ENCODE measurements at places on chromosomes 5 and 9. TPM values are rescaled to one million over a fixed set of nuclear protein-coding genes. Genes with fewer than 3 reads are reported as not detected.

DNA sequence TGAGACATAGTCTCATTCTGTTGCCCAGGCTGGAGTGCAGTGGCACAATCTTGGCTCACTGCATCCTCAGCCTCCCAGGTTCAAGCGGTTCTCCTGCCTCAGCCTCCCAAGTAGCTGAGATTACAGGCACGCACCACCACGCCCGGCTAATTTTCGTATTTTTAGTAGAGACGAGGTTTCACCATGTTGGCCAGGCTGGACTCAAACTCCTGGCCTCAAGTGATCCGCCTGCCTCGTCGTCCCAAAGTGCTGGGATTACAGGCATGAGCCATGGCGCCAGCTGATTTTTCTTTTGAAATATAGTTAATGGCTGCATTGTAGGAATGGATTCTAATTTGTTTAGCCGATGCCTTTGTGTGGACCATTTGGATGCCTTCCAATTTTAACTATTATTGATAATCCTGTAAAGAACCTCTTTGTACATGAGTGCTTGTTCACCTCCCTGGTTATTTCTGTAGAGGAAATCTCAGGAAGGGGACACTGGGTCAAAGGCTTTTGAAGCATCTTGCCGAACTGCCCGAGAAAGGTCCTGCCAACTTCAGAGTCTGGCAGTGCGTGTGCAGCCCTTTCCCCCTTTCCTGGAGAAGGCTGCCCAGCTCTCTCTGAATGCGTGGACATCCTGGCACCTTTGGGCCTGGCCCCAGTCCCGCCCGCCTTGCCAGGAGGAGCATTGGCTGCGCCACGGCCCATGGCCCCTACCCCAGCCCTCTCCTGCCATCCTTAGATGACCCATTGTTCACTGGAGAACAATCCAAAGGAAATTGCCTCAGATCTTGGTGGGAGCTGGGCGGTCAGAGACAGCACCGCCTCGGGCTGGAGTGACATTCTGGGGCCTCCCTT, 8.9 kb upstream of the NUP214 start:
- no peaks in the 10 kb centered on the region for H3K4me1 ChIP-seq
- H3K27me3 ChIP-seq: no peaks in the 10 kb centered on the region
- H3K4me3 ChIP-seq: no peak overlapping the region
- no peaks in the 10 kb centered on the region for H3K36me3 ChIP-seq

GRCh38 chr9:79667120-79667519, 95.4 kb downstream of the TLE4 start:
- H3K27me3 ChIP-seq: no peaks in the 10 kb centered on the region
- H3K4me3 ChIP-seq: no peak overlapping the region
- no peak for DNase-seq
- H3K36me3 ChIP-seq: peaks cover 5% of the 10 kb centered on the region

GRCh38 chr5:131999441-132000240, 11.8 kb downstream of the ACSL6 start:
- no peaks in the 10 kb centered on the region for H3K27me3 ChIP-seq
- H3K36me3 ChIP-seq: no peaks in the 10 kb centered on the region
- H3K4me1 ChIP-seq: no peaks in the 10 kb centered on the region
- DNase-seq: no peak

DNA sequence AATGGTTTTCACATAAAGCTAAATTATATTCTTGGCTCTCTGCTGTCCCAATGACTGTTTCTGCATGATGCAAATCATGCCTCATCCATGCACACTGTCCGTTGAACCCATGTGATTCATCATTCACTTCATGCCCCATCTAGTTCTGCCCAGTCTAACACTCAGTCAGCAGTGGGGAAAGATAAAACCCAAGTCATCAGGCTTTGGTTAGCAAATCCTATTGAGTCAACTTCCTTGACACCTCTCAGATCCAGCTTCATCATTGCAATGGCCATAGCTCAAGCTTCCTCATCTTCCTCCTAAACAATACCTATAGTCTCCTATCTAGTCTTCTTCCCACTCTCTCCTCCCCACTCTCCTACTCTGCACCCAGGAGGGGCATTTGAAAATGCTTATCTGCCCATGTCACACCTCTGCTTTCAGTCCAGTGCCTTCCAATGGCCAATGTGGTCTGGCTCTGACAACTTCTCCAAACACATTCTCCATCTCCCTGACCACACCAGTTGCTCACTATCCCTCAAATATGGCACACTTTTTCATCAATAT, 266.0 kb upstream of the TRIM32 start:
- H3K4me3 ChIP-seq: no peak overlapping the region
- DNase-seq: peak; percentile 89

GRCh38 chr5:62143268-62144229, 162.5 kb upstream of the KIF2A start:
- H3K36me3 ChIP-seq: no peaks in the 10 kb centered on the region
- no peaks in the 10 kb centered on the region for H3K4me1 ChIP-seq
- DNase-seq: peak; percentile 60
- peak overlapping the region; percentile 38 for H3K4me3 ChIP-seq
- no peak overlapping the region for H3K27ac ChIP-seq

DNA sequence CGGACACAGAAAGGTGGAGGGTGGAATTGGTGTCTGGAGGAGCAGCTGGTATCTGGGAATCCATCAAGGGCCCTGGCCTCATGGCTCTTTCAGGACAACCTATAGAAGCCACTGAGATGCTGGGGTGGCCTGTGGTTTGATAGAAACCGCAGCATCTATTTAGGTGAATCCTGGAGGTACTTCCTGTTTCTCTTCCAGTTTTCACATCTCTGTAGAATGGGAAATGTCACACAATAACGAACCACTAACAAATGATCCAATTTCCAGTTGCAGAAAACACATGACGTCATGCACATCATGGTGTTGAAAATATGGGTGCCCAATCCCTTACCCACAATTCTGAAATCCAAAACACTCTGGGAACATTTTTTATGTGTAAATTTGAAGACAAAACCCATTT, 52.2 kb downstream of the ROPN1L start:
- H3K36me3 ChIP-seq: no peaks in the 10 kb centered on the region
- peaks cover 9% of the 10 kb centered on the region for H3K4me1 ChIP-seq
- H3K4me3 ChIP-seq: no peak overlapping the region
- no peaks in the 10 kb centered on the region for H3K27me3 ChIP-seq
- no peak for DNase-seq
- H3K27ac ChIP-seq: no peak overlapping the region

- H3K27me3 ChIP-seq: no peaks in the 10 kb centered on the region
- no peaks in the 10 kb centered on the region for H3K36me3 ChIP-seq
Observed at GRCh38 chr5:74063821-74064220, 437.8 kb downstream of the ARHGEF28 start.

DNA sequence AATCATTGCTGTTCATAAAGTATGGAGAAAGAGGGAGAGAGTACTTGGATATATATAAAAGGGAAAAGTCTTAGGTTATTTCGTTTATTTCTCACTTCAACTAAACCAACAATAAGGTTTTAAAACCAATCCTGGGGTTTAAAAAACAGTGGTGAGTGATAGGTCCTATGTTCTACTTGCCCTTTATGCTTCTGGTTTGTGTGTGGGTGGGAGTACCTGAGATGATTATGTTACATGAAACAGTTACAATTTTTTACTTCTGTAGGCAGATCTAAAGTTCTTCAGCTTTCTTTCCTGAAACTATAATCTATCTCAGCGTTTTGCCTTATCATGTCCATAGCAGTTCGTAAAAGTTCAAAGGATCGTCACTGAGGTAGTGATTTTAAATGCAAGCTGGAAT, 49.2 kb downstream of the STX17 start:
- H3K27ac ChIP-seq: no peak overlapping the region
- no peak overlapping the region for H3K4me3 ChIP-seq
- H3K27me3 ChIP-seq: no peaks in the 10 kb centered on the region
- peaks cover 4% of the 10 kb centered on the region for H3K36me3 ChIP-seq
- H3K4me1 ChIP-seq: no peaks in the 10 kb centered on the region
- DNase-seq: no peak

DNA sequence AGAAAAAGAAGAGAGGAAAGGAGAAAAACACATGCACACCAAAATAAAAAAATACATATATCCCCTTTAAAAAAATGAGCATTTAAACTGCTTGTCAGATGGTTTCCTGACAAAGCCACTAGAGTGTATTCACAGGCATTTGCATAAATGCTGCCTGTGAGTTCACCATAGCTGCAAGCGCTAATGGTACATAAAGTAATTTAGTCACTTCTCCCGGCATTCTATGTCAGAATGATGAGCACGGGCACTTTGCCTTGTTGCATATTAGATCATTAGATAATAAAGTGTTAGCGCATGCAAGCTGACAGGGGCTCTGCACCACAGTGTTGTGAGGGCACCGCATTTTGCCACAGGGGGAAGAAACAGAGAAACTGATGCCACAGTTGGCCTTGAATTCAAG, 280.6 kb downstream of the EBF1 start:
- no peak overlapping the region for H3K27ac ChIP-seq
- H3K36me3 ChIP-seq: 0 out of 2 replicates have a peak, but pooled peaks cover 4% of the 10 kb centered on the region
- DNase-seq: no peak
- H3K27me3 ChIP-seq: no peaks in the 10 kb centered on the region
- H3K4me1 ChIP-seq: peaks cover 34% of the 10 kb centered on the region

GRCh38 chr5:159444441-159445082, 114.3 kb upstream of the IL12B start:
- peak; percentile 66 for DNase-seq
- no peak overlapping the region for H3K4me3 ChIP-seq
- H3K4me1 ChIP-seq: no peaks in the 10 kb centered on the region
- H3K27ac ChIP-seq: no peak overlapping the region

GRCh38 chr5:15700373-15700772, 200.4 kb downstream of the FBXL7 start:
- peaks cover 37% of the 10 kb centered on the region for H3K4me1 ChIP-seq
- no peaks in the 10 kb centered on the region for H3K36me3 ChIP-seq
- no peak overlapping the region for H3K4me3 ChIP-seq
- no peaks in the 10 kb centered on the region for H3K27me3 ChIP-seq
- no peak overlapping the region for H3K27ac ChIP-seq

- H3K4me1 ChIP-seq: no peaks in the 10 kb centered on the region
- peak; percentile 62 for DNase-seq
- no peaks in the 10 kb centered on the region for H3K36me3 ChIP-seq
- no peak overlapping the region for H3K27ac ChIP-seq
- H3K27me3 ChIP-seq: peaks cover 9% of the 10 kb centered on the region
- peak overlapping the region; percentile 26 for H3K4me3 ChIP-seq
Observed at GRCh38 chr5:1380011-1380817, 35.3 kb upstream of the CLPTM1L start.

DNA sequence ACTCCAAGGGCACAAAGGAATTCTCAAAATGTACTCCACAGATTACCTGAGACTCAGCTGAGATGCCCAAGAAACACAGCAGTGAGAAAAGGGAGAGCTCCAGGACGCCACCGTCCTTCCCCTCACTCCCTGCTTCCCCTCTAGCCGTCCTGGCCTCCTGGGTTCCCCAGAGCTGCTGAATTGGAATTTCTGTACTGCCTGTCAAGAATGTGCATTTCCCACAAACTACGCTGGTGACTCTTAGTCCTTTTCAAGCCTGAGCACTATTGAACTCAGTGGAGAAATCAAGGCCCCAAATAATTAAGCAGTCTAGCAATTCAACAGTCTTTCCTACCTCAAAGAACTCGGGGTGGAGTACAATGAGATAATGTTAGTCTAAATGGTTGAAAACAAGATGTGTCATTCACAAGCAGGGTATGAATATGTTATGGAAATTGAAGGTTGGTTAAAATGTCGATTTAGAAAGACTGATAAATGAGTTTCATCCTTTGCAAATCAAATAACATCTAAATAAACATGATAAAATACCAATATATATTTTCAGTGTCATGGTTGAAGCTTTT, 153.2 kb downstream of the MED27 start:
- no peaks in the 10 kb centered on the region for H3K4me1 ChIP-seq
- H3K4me3 ChIP-seq: no peak overlapping the region
- no peaks in the 10 kb centered on the region for H3K27me3 ChIP-seq
- H3K36me3 ChIP-seq: no peaks in the 10 kb centered on the region
- no peak for DNase-seq

The LCN9 gene
- total RNA-seq: not detected

The DMRT3 gene
- not detected for total RNA-seq

The IL13 gene
- total RNA-seq: not detected

The LECT2 gene
- total RNA-seq: not detected

Measured in GM23248 (cell line).